Activated CD4-positive, alpha-beta T cell treated with anti-CD3 and anti-CD28 coated beads, Interleukin-10, Interleukin-2, amounts not matched to agents 100 ng/mL and 50 ng/mL, durations not matched to agents 16 hours and 8 hours (primary cell): ENCODE measurements at places on chromosomes 12 and 14.

DNA sequence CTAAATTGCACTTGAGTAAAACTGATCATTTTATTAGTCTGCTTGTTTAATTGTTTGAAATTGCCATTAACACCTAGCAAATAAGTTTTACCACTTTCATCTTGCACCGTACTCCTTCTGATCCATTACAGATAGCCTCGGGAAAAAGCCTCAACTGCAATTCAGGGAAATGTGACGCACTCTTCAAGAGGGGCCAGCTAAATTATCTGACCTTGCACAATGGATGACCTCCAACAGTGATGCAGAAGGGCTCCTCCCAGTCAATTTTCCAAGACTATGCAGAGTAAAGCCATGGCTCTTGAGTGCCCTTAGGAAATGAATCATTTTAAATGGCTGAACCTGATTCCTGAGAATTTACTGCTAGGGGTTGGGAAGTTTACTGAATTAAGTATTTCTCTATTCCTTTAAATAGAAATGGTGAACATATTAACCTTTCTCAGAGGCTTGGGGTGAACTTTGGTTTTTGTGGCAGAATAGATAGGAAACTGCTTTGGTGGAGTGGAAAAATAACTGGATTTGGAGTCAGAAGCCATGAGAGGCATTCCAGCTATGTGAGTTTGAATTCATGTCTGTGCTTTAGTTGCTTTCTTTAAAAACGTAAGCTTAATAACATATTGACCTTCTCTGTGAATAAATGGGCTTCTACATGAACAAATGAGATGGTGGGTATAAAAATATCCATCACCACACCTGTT lies 64.8 kb upstream of the OVCH1 start:
- no peak for DNase-seq

GRCh38 chr14:88521818-88522217 lies 33.0 kb downstream of the PTPN21 start:
- DNase-seq: no peak

- no peak for DNase-seq
Measured at GRCh38 chr12:129704232-129704830, 199.5 kb downstream of the TMEM132D start.

GRCh38 chr14:105549481-105549880 lies 23.1 kb downstream of the TMEM121 start:
- no peak for DNase-seq

DNA sequence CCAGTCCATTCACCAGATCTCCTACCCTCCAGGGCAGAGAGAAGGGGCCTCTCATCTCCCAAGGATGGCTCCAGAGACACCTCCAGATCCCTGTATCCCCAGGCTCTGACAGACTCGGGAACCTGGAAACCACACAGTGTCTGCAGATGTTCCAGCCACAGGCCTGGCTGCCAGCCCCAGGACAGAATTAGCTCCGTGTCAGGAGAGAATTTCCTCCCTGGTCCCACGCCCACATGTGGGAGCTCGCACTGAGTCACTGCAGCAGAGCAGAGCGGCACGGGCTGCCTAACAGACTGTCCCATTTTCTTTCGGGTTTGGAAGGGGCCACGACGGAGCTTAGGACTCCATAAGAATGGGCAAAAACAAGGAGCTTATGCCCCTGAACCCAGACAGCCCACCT lies 33.6 kb downstream of the CMKLR1 start:
- DNase-seq: no peak

- no peak for DNase-seq
Measured at GRCh38 chr12:22366181-22366580, 31.7 kb upstream of the ST8SIA1 start.

- peak; percentile 28 for DNase-seq
Measured at GRCh38 chr14:68791078-68791901, 1.6 kb downstream of the ZFP36L1 start.
